ENCODE measurements at places on chromosomes 4 and X.

DNA sequence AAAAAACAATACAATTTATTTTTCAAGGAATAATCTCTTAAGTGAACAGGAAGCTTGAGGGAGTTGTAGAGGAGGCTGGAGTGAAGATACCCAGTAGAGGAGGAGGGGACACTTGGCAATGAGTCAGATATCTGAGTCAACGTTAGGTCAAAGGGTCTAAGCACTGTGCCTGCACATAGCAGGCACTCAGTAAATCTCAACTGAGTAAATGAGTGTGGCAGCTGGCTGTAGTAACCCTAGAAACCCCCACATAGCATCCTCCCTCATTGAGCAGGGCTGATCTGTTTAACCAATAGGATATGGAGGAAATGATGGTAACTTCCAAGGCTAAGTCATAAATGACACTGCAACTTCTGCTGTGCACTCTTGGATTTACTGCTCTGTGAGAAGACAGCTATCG is 186.0 kb upstream of the FAM241A start:
- no peak for DNase-seq

DNA sequence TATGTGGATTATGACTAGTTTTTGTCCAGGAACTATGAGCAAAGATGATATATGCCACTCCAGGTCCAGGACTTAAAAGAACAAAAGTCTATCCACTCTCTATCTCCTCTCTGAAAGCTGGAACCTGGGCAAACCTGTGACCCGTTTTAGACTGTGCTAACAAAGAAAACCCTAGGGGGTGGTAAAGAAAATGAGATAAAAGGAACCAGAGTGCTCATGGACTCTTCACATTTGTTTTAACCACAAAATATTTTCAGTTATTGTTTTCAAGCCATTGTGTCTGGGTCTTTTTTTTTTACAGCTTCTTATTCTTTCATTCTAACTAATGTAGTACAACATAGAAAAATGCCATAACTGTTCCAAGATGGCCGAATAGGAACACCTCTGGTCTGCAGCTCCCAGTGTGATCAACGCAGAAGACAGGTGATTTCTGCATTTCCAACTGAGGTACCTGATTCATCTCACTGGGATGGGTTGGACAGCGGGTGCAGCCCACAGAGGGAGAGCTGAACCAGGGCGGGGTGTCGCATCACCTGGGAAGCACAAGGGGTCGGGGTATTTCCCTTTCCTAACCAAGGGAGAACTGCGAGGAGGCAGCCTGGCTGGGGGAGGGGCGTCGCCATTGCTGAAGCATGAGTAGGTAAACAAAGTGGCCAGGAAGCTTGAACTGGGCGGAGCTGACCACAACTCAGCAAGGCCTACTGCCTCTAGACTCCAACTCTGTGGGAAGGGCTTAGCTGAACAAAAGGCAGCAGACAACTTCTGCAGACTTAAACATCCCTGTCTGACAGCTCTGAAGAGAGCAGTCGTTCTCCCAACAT is 45.1 kb downstream of the CHM start:
- no peak for DNase-seq

DNA sequence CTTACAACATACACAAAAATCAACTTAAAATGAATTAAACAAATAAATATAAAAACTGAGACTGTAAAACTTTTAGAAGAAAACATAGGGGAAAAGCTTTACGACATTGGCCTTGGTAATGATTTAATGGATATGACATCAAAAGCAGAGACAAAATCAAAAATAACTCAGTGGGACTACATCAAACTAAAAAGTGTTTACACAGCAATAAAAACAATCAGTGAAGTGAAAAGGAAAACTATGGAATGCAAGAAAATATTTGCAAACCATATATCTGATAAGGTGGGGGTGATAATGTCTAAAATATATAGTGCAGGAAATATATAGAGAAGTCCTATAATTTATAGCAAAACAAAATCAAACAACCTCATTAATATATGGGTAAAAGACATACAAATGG is 364.4 kb upstream of the INTU start:
- no peak for DNase-seq

GRCh38 chrX:146424422-146424821 is 385.1 kb upstream of the CXorf51B start:
- no peak for DNase-seq

- DNase-seq = no peak
These were observed 31.6 kb downstream of the SEPSECS start for GRCh38 chr4:25128671-25129070.

DNA sequence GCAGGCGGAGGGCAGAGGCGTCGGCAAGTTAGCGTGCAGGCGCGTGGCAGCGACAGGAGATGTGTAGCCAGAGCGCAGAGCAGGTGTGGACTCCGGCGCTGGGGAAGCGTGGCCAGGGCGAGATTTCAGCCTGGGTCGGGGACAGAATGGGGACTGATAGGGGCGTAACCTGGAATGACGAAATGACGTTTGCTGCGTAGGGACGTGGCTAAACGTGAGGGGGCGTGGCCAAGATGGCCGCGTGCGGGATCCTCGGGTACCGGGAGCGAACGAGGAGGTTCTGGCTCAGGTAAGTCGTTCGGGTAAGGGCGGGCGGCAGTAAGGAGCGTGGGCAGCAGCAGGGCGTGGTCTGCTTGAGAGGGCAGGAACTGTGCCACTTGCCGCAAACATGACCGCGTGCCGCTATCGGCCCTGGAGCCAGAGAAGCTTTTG is 10.9 kb upstream of the CLTRN start:
- DNase-seq = no peak

- no peak for DNase-seq
These were observed 758 bp downstream of the IQSEC2 start for GRCh38 chrX:53280331-53281320.

DNA sequence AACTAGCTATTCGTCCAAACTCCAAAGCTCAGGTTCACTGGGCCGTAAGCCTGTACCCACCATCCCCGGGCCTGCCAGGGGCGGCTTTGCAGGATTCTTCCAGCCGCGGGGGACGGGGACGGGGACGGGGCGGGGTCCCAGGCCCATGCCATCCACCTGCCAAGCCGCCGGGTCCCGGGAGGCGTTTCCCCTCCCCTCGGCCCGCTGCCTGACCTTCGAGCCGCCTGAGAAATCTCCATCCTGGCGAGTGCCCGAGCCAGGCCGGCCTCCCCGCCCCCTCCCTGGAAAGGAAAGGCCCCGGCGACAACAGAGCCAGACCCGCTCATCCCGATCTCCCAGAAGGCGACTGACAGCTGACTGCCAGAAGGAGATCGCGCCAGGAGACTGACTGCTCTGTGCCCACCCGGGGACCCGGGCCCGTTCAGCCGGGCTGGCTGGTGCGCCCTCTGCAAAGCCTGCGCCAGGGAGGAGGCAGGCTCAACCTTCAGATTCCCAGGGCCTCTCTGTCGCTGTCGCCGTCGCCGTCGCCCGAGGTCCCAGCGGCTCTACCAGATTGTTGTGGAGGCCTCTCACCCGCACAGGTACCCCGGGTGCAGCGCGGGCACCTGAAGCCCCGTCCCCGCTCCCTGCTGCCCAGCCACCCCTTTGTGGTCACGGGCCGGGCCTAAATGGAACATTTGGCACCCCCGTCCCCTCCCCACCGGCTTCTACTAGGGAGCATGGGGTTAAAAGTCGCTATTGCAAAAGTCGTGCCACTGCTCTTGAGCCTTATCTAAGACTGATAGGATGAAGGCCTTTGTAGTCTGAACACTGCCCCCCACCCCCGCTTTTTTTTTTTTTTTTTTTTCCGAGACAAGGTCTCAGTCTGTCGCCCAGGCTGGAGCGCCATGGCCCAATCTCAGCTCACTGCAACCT is at the start of gene RGN:
RGN (plus strand) TSS at position 315 of the 915 bp plus-strand sequence. CDS start 2,702 bp downstream, outside the sequence.
- no peak for DNase-seq

DNA sequence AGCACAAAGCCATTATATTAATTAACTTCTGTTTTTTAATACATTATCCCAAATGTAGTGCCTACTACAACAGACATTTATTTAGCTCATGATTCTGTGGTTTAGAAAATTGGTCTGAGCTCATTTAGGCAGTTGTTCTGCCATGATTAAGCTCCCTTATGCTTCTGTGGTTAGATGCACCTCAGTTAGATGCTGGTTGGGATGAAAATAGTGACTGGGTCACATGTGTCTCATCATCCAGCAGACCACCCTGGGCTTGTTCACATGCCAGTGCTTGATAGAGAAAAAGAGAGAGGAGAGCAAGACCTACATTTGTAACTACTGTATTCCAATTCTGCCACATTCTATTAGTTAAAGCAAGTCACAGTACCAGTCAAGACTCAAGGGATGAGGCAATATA is 376.4 kb upstream of the GNPDA2 start:
- DNase-seq = no peak

GRCh38 chr4:71406459-71406963 is 67.7 kb downstream of the SLC4A4 start:
- DNase-seq = no peak

GRCh38 chr4:93788712-93789111 is 39.8 kb upstream of the ATOH1 start:
- no peak for DNase-seq

GRCh38 chr4:156971165-156971675 is 379 bp downstream of the PDGFC start:
- no peak for DNase-seq

DNA sequence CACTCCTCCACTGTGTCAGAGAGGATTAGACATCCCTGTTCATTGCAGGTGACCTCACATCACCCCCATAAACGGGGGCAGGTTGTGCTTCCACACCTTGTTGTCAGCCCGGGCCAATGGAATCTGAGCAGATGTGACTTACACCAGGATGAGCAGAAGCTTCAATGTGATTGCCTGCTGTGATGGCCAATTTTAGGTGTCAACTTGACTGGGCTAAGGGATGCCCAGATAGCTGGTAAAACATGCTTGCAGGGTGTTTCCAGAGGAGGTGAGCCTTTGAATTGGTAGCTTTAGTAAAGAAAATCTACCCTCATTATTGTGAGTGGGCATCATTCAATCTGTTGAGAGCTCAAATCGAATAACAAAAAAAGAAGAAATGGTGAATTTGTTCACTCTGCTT is 52.1 kb downstream of the ING2 start:
- DNase-seq = no peak

DNA sequence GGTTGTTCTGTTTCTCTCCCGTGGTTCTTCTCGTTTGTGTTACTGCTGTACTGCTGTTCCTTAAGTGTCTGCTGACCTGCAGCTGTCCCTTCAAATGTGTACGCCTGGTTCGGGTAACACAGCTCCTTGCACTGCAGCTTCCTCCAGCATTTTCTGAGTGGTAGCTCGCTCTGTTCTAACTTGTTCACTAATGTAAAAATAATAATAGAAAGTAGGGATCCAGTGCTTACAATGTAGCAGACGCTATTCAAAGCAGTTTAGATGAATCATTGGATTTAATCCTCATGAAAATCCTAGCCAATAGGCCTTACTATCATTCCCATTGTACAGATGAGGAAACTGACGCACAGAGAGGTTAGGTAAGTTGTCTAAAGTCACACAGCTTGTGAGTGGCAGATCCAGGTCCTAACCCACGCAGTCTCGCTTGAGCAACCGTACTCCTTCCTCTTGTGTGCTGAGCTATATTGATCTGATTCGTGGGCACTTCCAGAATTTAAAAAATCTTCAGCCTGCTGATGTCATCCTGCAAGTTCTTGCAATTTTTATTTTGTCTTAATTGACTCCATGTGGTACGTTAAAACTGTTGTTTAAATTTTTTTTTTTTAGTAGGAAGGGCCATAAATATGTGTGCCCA is 448.2 kb upstream of the FAT1 start:
- no peak for DNase-seq

DNA sequence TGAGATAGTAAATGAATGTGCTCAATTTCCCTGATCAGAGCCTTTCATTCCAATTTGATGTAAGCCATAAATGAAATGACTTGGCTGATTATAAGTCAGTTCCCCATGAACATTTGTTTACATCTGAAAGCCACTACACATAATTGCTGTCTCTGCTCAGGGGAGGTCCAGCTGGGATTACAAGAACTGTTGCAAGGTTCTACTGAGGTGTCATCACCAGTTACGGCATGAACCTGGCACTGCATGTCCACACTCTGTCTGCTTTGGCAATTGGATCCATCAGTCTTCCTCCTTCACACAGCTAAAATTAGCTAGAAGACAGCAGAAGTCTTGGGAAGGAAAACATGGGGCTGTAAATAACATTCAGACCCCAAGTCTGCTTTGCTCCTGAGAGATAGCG is 12.8 kb upstream of the MBNL3 start:
- DNase-seq = no peak

DNA sequence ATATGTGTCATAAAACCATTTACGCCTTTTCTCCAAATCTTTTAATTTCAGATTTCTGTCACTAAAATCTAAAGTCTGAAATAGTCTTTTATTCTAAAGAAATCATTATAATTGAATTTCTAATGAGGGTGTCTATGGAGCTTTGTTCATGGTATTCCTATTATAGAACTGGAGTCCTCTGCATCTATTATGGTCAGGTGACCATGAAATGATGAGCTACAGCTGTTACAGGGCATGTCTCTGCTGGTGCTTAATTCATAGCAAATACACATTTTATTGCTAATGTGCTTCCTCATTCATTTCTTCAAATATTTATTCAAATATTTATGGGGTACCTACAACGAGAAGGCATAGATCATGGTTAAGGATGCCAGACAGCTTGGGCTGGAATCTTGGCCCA is 126.1 kb downstream of the NAA11 start:
- DNase-seq = no peak

DNA sequence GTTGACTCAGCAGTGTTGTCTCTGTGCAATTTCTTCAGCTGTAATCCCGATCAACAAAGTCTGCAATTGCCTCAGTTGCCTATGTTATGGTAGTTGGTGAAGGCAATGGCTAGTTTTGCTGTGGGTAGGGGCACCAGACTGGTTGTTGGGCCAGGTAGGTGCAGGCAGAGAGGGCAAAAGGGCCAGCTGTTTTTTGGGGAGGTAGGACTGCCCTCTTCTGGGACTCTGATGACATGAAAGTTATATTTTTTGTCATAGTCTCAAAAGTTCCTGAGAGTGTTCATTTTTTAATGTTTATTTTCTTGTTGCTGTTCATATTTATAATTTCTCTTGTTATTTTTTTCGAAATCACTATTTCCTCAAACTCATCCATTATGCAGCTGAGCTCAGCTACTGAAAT is 25.1 kb downstream of the DCAF12L2 start:
- no peak for DNase-seq

DNA sequence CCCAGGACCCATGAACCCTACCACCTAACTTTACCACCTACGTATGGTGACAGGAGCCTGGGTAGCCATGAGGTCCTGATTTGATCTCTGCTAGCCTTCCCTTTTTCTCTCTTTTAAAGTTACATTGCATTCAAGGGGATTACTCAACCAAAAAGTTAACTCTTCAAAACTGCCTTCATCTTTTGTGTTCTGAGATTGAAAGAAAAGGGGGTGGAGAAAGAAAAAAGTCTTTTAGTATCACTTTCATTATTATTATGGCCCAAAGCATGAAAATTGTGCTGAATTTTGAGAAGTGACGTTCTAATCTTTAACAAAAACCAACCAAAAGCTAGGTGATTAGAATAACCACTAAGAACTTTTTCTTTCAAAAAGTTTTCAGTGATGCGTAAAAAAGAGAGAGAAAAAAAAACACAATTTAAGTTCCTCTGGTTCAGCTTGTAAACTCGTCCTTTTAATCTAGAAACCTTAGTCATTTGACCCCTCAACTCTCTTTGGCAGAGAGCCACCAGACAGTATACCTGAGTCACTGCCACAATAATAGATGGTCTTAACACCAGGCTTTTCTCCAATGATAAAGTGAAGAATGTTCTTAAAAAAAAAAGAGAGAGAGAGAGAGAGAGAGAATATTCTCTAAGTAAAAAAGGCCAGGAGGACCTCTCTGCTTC is 347.4 kb upstream of the FGF13 start:
- no peak for DNase-seq

Measured in iPS DF 19.7 (cell line).